Hematopoietic multipotent progenitor cell treated with erythropoietin and hydrocortisone succinate and interleukin-3 and kit ligand, for 15 days (in vitro differentiated cells): ENCODE measurements at places on chromosomes 5 and 9.

GRCh38 chr5:58498340-58498942, 7.2 kb downstream of the GAPT start:
- no peak for DNase-seq

- peak; percentile 94 for DNase-seq
These were observed 9.2 kb downstream of the RUFY1 start for GRCh38 chr5:179559284-179560252.

DNA sequence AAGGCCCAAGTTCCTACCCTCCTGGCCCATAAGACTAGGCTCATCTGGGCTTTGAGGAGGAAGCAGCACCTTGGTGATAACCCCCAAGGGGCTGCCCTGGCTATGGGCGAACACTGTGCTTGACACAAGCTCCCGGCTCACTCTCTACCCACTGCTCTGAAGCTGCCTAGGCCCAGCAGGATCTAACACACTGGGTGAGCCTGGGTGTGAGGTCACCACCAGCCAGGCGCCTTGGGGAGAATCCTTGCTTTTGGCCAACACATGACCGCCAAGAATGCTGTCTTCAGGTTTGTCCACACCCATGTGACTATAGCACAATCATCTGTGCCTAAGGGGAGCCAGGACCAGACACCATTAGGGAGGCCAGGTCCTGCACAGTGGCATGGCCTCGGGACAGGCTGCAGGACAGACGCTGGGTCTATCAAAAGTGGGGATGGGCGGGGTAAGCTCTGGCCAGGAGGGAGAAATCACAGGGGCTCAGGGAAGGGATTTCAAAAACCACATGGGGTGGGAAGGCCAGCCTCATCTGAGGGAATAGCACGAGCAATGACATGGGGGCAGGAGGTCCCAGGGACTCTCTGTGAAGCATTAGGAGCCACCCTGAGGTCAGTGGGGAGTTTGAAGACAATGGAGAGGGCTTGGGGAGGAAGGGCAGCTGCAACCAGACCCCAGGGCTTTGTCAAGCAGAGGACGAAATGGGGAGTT, 29.6 kb downstream of the BICD2 start:
- DNase-seq: no peak

DNA sequence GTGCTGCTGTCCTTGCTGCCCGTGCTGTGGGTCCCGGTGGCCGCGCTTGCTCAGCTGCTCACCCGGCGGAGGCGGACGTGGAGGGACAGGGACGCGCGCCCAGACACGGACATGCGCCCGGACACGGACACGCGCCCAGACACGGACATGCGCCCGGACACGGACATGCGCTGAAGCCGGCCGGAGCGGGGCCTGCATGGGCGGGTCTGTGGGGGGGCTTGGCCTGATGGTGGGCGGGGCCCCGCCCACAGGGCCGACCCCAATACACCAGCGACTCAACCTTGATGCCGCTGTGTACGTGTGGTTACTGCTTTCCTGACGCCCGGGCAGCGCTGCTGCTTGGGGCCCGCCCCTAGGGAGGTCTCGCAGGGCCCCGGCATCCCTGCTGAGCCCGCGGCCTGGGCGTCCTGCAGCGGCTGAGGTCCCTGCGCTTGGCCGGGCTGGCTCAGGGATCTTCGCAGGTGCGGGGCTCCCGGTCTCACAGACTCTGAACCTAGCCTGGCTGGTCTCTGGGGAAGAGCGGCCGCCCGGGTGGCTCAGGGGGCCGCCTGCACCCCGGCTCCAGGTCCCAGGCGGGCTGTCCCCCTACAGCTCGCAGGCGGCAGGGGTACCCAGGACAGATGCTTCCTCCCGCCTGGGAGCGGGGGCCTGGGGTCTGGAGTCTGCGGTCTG, 20.9 kb downstream of the SLC6A18 start:
- no peak for DNase-seq

GRCh38 chr5:150671509-150672236, 10.6 kb downstream of the MYOZ3 start:
- no peak for DNase-seq

- DNase-seq: no peak
These were observed 210.5 kb downstream of the ELAVL2 start for GRCh38 chr9:23615569-23615968.

DNA sequence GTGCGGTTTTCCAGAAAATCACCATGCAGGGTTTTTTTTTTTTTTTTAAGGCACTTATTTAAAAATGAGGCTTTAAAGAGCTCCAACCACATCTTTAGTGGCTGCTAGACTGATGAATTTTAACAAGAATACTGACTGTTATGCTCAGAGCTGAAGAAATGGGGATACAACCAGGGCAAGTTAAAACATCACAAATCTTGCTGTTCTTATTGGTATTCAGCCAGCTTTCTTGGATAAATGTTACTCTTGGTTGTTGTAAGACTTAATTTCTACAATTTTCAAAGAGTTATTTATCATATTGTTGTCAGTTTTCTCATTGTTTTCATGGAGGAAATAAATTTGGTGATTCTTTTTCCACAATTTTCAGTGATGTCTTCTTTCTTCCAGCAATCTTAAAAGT, 352.8 kb upstream of the FAM174A start:
- DNase-seq: no peak

DNA sequence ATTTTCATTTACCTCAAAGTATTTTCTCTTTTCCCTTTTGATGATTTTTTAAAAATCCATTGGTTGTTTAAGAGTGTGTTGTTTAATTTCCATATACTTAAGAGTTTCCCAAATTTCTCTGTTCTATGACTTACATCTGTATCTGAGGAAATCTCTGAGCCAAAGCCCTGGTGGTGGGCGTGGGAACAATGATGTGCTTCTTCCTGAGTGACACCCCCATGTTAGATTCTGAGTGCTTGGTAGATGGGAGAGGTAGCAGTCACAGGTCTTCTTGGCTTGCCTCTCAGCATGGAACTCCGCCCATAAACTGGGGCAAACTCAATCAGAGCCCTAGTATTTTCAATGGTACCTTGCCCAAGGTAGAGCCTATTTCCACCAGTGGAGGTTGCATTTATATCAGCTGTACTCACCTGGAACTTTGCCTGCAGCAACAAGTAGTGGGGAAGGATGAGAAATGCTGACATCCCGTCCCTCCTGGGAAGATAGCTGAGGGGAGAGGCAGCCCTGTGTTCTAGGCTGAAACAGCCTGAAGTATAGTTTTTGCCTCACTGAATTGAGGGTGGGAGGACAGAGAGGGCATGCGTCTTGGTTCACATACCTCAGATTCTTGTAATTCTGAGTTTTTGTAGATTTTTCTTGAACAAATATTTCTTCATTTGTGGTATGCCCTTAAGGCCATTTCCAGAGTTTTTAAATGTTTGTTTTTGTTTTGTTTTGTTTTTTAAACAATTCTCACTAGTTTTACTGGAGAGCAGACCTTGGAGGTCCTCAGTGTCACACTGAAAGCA, 26.4 kb downstream of the C9orf43 start:
- DNase-seq: no peak

- no peak for DNase-seq
These were observed 249.2 kb upstream of the EFNA5 start for GRCh38 chr5:107919969-107920368.

DNA sequence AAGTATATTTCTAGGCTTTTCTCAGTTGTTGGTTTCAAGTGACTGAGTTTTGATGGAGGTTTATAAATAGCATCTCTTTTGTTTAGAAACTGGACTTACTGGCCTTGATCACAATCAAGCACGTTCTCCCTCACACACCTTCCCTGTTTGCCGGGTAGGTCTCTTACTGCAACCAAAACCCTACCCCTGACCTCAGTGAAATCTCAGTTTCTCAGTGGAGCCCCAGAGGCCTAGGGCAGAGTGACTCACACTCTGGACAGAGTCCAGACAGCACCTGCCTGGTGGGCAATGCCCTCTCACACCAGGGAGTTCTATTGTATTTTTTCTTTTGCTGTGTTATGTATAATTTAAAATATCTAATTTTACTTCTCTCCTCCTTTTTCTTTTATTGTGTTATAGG, 48.4 kb upstream of the EPB41L4B start:
- DNase-seq: no peak

GRCh38 chr9:91392435-91392834, 30.7 kb upstream of the AUH start:
- no peak for DNase-seq

DNA sequence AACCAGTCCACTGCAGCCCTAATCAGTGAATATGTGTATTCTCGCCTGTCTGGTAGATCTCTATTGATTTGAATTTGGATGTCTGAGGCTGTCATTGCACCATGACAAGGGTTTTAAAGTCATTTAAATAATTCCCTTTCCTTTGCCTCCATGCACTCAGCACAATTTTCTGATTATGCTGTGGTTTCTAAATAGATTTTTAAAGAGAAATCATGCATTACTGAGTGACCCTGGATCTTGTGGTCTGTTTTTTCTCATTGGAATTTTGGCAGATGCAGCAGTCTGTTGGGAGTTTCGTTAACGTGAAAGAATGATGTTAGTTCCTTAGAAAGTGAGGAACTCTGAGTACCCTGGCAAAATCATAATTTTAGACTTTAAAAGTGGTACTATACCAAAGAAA, 396.0 kb downstream of the LRRC70 start:
- no peak for DNase-seq

DNA sequence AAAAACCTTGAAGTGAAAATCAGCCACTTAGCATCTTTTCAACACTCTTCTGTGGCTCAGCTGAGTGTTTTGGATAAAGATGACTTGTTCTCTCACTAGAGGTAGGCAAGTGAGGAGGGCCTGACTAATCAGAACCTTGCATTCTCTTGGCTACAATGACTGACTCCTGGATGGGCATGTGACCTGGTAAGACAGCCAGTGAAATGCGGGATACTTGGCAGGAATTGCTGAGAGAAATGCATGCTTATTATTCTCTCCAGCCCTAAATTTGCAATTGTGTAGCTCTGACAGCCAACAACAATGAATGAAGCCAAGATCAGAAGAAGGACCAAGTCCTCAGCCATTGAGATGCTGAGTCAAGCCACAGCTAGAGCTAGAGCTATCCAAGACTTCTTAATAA, 490.5 kb upstream of the ZNF608 start:
- no peak for DNase-seq

GRCh38 chr5:116881921-116882531, 307.4 kb upstream of the SEMA6A start:
- DNase-seq: no peak

DNA sequence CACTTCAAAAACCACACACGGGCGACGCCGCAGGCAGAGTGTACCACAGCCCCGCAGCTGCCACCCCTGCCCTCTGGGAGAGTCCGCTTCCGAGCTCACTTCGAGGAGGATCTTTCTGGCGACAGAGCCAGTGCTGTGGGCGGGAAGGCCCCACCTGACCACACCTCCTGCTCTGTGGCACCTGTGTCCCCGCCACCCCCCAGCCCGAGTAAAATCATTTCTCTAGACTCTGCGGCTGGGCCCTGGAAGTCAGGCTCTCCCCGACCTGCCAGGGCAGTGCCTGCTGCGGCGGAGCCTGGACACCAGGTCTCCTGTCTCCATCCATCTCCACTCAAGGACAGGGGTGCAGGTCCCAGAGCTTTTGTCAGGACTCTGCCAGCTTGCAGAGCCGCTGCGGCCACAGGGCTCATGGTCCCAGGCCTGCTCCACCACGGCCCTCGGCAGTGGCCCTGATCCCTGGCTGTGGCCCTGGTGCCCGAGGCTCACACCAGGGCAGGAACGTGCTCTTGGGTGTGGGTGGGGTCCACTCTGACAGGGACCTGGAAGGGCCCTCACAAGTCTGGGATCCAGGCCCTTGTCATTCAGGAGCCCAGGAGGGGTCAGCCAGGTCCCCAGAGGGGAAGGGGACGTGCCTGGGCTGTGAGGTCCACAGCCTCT, 20.9 kb upstream of the CAMSAP1 start:
- no peak for DNase-seq

DNA sequence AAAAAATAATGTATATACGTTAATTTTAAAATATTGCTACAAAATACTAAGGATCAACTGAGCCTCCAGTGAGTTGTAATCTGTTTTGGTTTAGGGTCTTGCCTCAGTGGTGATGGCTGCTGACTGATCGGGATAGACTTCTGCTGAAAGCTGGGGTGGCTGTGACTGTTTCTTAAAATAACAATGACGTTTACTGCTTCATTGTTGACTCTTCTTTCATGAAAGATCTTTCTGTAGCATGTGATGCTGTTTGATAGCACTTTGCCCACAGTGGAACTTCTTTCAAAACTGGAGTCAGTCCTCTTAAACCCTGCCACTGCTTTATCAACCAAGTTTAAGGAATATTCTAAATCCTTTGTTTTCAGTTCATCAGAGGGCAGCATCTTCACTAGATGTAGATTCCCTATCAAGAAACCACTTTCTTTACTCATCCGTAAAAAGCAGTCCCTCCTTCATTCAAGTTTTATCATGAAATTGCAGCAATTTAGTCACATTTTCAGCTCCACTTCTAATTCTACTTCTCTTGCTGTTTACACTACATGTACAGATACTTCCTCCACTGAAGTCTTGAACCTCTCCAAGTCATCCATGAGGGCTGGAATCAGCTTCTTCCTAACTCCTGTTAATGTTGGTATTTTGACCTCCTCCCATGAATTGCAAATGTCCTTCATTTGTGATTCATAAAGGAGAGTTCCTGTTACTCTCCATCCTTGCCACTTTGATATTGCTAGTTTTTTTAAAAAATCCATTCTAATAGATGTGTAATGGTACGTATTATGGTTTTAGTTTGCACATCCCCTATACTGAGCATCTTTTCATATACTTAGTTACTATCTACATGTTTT, 41.5 kb upstream of the PTPDC1 start:
- DNase-seq: no peak

GRCh38 chr9:7316967-7317366, 482.6 kb downstream of the DMAC1 start:
- no peak for DNase-seq

DNA sequence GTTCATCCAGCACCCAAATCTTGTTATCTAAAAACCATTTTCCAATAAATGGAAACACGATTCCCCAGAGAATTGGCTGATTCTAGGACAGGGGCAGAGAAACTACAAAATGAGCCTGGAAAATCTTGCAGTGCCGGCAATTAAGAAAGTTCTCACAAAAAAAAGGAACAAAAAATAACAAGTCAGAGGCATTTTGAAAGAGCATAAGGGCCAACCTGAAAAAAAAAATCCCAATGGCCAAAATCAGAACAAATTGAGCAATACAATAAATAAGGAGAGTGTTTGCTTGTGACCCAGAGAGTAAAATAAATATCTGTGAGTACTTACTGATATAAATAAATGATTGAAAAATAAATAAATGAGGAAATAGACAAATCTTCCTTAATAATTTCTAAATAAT, 55.1 kb upstream of the S1PR3 start:
- DNase-seq: no peak

DNA sequence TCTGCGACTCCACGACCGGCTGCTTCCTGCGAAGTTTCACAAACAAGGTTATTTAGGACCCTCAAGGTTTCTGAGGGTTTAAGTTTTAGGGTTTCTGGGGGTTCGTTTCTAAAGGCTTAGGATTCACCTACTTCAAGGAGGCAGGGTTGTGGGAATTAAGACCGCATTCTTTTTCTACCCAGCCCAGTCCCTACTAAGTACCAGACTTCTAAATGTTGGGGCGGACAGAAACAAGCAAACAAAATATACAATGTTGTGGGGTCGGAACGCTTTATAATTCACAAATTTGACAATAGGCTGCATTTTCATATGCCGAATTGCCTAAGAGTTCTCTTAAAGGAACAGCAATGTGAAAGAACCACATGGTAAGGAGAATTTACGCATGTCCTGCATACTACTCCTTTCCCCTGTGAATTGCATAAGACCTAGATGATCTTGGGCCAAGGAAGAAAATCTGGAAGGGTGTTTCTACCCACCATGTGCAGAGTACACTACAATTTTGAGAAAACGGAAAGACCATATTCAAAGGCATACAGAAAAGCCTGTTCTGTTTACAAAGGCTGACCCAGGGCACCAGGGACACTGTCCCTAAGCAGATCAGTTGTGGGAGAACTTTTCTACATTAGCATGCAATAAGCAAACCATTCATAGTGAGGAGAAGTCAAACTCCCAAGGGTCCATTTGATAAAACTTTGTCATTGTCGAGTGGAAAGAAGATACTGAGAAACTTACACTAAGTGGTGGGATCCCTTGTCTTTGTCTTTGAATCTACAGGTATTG, 457.3 kb downstream of the RAB3C start:
- no peak for DNase-seq
